ENCODE measurements at places on chromosomes 12 and 14. TPM values are rescaled to one million over a fixed set of nuclear protein-coding genes. Genes with fewer than 3 reads are reported as not detected.

DNA sequence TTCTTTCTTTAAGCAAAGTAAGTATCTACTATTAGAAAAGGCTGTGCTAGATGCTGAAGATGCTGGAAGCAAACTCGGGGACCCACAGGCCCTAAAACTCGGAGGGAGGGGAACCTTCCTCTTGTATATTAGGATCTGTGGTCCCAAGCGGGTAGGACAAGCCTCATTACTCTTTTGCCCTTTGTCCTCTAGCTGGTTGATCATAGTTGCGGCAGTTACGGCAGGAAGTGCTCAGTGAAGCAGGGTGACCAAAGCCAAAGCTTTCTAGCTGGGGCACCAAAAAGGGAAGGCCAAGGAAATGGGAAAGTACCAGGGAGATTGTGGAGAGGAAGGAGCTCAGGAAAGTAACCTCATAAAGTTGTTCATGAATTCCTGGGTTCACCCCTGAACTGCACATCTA is 76.3 kb downstream of the SCFD1 start:
- H3K27ac ChIP-seq = no peak overlapping the region
- H3K36me3 ChIP-seq = peaks cover 32% of the 10 kb centered on the region
- no peaks in the 10 kb centered on the region for H3K27me3 ChIP-seq
- H3K4me3 ChIP-seq = no peak overlapping the region
- DNase-seq = no peak

DNA sequence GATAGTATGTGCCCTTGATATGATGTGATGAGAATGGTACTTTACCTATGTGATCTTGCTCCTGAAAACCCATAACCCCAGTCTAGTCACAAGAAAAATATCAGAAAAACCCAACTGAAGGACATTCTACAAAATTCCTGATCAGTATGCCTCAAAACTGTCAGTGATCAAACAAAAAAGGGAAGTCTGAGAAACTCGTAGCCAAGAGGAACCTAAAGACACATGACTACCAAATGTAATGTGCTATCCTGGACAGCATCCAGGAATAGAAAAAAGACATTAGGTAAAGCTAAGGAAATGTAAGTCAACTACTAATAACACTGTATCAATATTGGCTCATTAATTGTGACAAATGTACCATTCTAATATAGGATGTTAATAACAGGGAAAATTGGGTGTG is 4.1 kb upstream of the WIF1 start:
- no peaks in the 10 kb centered on the region for H3K27me3 ChIP-seq
- no peaks in the 10 kb centered on the region for H3K4me1 ChIP-seq
- no peak overlapping the region for H3K27ac ChIP-seq
- H3K36me3 ChIP-seq = no peaks in the 10 kb centered on the region
- no peak for DNase-seq

GRCh38 chr14:92471919-92472318 is 41.7 kb upstream of the RIN3 start:
- no peaks in the 10 kb centered on the region for H3K27me3 ChIP-seq
- no peak for DNase-seq
- H3K27ac ChIP-seq = no peak overlapping the region
- H3K36me3 ChIP-seq = no peaks in the 10 kb centered on the region
- peaks cover 1% of the 10 kb centered on the region for H3K4me1 ChIP-seq
- H3K4me3 ChIP-seq = no peak overlapping the region

DNA sequence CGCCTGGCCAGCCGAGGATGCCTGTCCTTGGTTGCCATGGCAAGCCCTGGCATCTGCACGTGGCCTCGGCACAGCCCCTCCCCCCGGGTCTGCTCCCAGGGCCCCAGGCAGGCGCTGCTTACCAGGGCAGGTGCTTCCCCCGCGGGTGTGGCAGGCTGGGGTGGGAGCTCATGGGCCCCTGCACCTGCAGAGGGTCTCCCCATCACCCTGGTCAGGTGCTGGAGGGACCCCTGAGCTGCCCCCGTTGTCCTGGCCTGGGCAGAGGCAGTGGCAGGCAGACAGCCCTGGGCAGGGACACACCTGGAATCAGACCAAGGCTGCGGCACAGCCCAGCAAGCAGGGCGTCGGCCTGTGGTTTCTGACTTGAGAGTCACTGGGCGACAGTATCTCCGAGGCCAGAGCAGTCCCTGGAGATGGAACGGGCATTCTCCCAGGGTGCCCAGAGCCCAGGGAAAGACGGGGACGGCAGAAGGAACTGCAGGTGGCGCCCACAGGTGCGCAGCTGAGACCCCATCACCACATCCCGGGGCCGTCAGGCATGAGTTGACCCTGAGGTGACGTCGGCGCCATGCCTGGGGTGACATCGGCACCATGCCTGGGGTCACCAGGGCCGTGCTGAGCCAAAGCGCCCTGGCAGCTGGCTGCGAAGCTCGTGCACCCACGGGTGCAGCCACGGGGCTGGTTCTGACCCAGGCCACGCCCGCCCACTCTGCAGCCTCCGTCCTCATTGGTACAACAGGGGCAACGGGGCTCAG is 56.1 kb upstream of the FBRSL1 start:
- no peaks in the 10 kb centered on the region for H3K36me3 ChIP-seq
- no peak overlapping the region for H3K27ac ChIP-seq
- no peak overlapping the region for H3K4me3 ChIP-seq
- H3K27me3 ChIP-seq = no peaks in the 10 kb centered on the region

DNA sequence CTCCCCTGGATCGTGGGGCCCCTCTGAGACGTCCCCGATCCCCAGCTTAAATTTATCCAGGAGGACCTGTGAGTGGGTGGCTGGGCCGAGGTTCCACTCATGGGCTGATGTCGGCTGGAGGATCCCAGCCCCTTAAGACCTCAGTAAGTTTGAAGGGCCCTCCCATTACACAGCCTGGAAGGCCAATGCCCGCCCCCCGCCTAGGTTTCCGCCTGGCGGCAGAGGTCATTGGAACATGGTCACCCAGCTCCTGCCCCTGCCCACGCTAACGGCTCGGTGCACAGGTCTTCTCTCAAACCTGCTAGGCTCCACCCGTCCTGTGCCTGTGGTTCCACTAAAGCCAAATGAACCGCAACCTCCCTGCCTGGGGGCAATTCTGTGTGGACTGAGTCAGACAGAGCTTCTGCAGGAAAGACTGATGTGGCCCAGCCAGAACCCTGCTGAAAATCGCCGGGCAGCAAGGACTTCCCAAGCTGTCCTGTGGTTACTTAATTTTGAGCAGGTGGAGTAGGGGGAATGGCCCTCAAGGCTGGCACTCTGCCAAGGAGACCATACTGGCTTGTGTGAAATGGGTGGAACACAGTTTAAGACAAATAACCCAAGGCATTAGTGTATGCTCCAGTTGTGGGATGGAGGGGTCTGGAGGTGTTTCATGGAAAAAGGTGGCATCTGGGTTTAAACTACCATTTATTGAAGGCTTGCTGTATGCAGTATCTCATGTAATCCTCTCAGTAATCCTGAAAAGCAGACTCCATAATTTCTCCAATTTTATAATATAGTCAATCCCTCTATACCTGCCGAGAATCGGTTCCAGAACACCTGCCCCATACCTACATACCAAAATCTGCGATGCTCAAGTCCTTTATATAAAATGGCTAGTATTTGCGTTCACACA is 903 bp upstream of the NT5DC3 start:
- no peak for DNase-seq
- H3K36me3 ChIP-seq = no peaks in the 10 kb centered on the region
- H3K27ac ChIP-seq = peak overlapping the region; percentile 77
- no peaks in the 10 kb centered on the region for H3K4me1 ChIP-seq
- no peak overlapping the region for H3K4me3 ChIP-seq

- DNase-seq = peak; percentile 3
- no peaks in the 10 kb centered on the region for H3K27me3 ChIP-seq
- H3K27ac ChIP-seq = no peak overlapping the region
Observed at GRCh38 chr14:41404126-41404525, 202.6 kb upstream of the LRFN5 start.

DNA sequence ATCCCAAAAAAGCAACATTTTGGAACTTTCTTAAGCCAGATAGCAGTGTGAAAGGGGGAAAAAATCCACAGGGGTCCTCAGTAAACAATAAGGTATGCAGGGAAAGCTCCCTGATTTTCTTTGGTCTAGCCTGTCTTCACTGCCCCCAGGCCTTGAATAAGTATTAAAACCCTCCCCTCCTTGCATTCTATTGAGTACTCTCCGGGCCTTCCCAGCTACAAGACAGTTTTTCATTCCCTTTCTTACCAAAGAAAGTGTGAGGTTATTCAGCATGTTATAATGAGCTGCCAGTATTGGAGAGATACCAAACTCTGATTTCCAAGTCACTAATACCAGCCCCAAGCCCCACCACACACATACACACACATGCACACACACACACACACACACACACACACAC is 59.8 kb upstream of the KIF21A start:
- DNase-seq = peak; percentile 55
- H3K36me3 ChIP-seq = no peaks in the 10 kb centered on the region
- H3K27ac ChIP-seq = no peak overlapping the region
- no peak overlapping the region for H3K4me3 ChIP-seq
- H3K27me3 ChIP-seq = no peaks in the 10 kb centered on the region
- no peaks in the 10 kb centered on the region for H3K4me1 ChIP-seq

- H3K4me3 ChIP-seq = no peak overlapping the region
- peak; percentile 90 for DNase-seq
- H3K36me3 ChIP-seq = no peaks in the 10 kb centered on the region
- H3K27me3 ChIP-seq = no peaks in the 10 kb centered on the region
Observed at GRCh38 chr14:25933731-25934130, 664.1 kb downstream of the NOVA1 start.

- no peak for DNase-seq
- H3K27me3 ChIP-seq = no peaks in the 10 kb centered on the region
- H3K36me3 ChIP-seq = no peaks in the 10 kb centered on the region
- no peak overlapping the region for H3K4me3 ChIP-seq
Observed at GRCh38 chr14:62234849-62235248, 472.6 kb downstream of the SNAPC1 start.

- no peak overlapping the region for H3K4me3 ChIP-seq
- no peaks in the 10 kb centered on the region for H3K36me3 ChIP-seq
- H3K27me3 ChIP-seq = no peaks in the 10 kb centered on the region
- no peak overlapping the region for H3K27ac ChIP-seq
Observed at GRCh38 chr14:68807987-68808386, 15.1 kb upstream of the ZFP36L1 start.

GRCh38 chr14:93719256-93719655 is 69.0 kb downstream of the PRIMA1 start:
- no peak overlapping the region for H3K27ac ChIP-seq
- no peaks in the 10 kb centered on the region for H3K4me1 ChIP-seq
- no peak for DNase-seq
- H3K4me3 ChIP-seq = no peak overlapping the region
- no peaks in the 10 kb centered on the region for H3K27me3 ChIP-seq

- H3K4me1 ChIP-seq = peaks cover 4% of the 10 kb centered on the region
- no peak overlapping the region for H3K27ac ChIP-seq
- H3K27me3 ChIP-seq = no peaks in the 10 kb centered on the region
- no peak overlapping the region for H3K4me3 ChIP-seq
Observed at GRCh38 chr12:70052931-70053497, 190.2 kb upstream of the CNOT2 start.

The CLEC7A gene
- 45.4 TPM for polyA plus RNA-seq

The TMX1 gene
- polyA plus RNA-seq = 6.8 TPM

The HSPB8 gene
- 38.1 TPM for polyA plus RNA-seq

The FKBP3 gene
- polyA plus RNA-seq = 40.1 TPM

The ABCD2 gene
- polyA plus RNA-seq = 0.20 TPM
